Activated CD4-positive, alpha-beta T cell treated with anti-CD3 and anti-CD28 coated beads, Interleukin-2, amount 50 U/mL, for 24 hours (primary cell): ENCODE measurements at places on chromosomes 3 and 15.

DNA sequence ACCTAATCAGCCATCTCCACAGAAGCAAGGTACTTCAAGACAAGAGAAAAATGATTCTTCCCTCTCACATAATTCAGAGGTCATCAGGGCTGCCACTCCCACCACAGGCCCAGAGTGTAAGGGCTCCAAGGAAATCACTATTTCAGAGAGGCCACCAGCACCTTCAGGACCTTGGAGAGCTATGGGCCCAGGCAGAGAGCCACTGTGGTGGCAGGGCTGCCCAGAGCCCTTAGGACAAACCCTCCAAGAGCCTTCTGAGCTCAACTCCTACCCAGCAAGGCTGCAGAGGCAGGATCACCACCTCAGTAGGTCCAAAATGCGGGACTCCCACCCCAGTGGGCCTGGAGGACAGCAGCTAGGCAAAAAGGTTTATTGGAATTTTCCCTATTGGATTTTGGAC lies 17.9 kb upstream of the FAN1 start:
- DNase-seq: no peak

DNA sequence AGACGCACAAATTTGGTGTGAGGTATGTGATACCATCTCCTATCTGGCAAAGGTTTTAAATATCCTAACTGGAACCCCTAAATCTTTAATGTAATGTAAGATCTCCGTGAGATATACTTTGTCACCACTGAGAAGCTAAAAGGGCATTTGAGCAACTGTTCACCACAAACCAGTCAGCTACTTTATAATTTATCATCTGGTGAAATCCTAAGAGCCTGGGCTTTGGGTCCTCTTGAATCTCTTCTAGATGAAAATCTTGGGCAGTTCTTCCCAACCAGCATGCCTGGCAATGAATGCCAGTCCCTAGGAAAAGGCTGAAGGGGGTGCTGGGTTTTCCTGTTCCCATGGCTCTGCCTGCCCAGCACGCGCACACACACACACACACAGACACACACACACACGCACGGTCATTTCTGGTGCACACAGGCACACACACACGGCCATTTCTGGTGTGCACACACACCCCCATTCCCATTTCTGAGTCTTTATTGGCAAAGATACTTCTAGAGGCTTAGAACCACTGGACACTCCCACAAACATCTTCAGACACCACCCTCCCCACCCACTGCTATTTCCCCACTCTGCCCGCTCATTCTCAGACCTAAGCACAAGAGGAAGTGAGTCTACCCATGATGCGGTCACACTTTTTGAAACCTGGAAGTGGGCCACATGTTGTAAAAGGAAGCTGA lies 72.6 kb downstream of the MYO1E start:
- DNase-seq: peak; percentile 67

DNA sequence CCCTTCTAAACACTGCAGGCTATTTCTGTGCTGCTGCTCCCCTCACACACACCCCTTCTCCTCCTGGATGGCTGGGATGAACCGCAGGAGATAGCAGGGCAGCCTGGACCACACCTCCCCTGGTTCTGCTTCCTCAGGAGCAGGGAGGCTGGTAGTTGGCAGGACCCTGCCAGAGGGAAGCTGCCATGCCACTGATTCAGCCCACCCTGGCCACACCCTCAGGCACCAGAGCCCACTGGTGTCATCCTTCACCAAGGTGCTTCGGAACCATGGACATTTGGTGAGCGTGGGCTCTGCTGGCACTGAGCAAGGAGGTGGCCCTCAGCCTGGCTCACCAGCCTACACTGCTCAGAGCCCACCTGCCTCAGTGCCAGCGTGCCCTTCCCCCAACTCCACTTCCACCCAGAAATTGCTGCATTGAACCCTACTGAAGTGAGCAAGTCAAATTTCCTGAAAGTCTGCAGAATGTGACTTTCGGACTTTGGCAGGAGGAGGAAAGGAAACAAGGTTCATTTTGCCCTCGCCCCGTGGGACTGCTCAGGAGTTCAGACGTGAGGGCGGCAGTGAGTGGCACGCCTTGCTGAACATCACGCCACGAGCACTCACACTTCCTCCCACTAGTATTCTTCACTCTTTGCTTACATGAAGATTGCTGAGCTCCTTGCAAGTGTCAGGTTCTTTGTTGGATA lies 26.3 kb downstream of the BMF start:
- DNase-seq: no peak

GRCh38 chr3:131231710-131232389 lies 149.7 kb upstream of the NUDT16 start:
- no peak for DNase-seq

GRCh38 chr3:39809995-39810595 lies 686 bp downstream of the MYRIP start:
- no peak for DNase-seq

DNA sequence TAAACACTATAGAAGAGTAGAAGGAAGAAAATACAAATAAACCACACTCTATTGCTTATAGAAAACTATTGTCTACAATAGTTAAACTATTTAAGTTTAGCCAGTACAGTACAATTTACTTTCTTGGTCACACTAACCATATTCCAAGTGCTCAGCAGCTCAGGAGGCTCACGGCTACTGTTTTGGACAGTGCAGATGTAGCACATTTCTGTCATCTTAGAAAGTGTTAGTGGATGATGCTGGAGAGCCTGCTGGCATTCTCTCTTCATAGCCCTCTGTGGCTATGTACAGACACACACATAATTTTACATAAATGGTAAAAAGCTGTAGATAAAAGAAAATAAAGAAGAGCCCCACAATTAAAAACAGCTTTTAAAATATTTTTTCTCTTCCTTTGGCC lies 23.8 kb downstream of the NUDT16 start:
- no peak for DNase-seq

DNA sequence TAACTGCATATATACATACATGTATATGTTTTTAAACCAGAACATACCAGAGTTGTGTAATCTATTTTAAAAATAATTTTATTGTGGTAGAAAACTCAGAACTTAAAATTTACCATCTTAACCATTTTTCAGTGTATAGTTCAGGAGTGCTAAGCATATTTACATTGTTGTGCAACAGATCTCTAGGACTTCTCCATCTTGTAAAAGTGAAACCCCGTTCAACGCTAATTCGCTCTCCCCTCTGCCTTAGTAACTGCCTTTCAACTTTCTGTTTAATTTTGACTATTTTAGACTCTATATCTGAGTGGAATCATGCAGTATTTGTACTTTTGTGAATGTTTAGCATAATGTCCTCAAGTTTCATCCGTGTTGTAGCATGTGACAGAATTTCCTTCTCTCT lies 51.8 kb upstream of the SSR3 start:
- DNase-seq: no peak

DNA sequence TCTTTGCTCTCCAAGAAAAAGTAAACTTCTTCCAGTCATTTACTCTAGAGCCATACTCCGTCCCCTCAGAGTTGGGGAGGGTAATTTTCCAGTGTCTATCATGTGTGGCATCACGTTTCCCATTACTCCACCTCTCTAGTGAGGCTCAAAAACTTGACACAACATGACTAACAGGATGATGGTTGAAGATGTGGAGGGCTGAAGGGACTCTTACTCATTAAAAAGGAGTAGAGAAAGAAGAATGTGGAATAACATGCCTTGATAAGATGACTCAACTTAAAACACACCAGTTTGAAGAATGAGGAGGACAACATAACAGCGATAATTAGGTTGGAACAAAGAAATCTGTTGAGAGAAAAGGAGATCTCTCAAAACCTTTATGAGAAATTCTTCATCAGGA lies 894.3 kb downstream of the OTOL1 start:
- no peak for DNase-seq

DNA sequence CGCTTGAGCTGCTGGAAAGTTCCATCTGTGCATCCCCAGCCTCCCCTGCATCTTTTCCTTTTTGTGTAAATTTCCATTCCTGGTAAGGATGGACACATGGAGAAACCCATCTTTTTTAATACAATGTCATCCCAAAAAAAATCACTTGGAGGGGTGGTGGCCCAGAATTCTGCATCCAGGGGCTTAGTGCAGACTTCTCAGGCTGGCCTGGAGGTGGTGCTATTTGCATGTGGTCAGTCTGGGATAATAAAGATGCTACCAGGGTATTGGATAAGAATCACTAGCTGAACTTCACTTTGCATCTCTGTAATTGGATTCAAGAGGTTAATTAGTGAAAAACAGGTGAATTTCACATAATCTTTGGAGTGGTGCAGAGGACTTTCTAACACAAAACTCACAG lies 1.8 kb upstream of the ZSCAN2 start:
- no peak for DNase-seq
